T-helper 17 cell (primary cell): ENCODE measurements at places on chromosomes 5 and 9.

DNA sequence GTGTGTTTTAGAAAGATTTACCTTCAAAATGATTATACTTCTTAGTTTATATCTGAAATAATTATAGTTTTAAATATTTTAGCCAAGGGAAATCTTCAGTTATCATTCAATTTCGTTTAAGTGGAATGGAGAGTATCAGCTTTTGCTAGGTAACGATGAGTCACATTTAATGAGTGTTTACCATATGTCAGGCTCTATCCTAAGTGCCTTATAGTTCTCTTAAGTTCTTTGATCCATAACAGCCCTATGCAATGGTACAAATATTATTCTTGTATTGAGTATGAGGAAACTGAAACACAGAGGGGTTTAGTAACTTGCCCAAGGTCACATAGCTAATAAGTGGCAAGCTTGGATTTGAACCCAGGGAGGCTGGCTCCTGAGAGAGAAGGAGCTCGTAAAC lies 37.5 kb upstream of the SHB start:
- no peak for DNase-seq

DNA sequence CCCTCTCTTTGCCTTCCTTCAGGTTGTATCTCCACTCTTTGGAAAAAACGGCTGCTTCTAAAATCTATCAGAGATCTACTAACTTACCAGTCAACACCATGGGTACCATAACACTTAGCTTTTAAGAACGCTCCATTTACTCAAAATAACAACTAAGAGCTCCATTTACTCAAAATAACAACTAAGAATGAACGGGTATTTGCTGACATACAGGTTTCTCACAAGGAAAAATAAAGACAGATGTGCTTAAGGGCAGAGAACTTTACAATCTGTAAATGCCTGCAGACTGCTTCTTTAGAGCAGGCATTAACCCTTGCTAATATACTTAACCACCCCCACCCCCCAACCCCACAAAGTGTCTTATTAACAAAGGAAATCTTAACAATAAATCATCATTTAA lies 2.8 kb downstream of the UBAP2 start:
- DNase-seq: no peak

DNA sequence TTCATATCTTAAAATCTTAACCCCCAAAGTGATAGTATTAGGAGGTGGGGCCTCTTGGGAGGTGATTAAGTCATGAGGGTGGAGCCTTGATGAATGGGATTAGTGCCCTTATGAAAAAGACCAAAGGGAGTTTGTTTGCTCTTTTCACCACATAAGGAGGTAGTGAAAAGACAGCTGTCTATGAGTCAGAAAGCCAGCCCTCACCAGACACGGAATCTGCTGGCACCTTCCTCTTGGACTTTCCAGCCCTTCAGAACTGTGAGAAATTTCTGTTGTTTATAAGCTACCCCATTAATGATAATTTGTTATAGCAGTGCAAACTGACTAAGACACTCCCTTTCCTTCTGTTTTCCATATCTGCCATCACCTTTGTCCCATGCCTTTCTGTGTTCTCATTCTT lies 20.8 kb downstream of the IFNB1 start:
- no peak for DNase-seq

GRCh38 chr5:177304392-177305119 lies 957 bp downstream of the PRELID1 start:
- no peak for DNase-seq

DNA sequence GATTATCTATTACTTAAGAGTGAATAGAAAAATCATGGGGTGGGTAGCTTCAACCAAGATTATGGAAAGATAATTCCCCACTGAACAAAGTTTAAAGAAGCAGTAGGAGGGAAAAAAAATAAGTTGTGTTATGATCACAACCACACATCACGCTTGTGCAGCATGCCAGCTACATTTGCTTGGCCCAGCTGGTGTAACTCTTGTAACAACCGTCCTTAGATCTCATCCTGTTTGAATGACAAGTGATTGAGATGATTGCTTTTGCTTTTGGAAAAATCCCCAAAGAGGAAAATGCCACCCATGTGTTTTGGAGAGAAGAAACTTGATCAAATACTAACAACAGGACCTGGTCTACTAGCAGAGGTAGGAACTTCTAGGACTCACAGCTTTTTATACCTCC lies 107.6 kb upstream of the KIF2A start:
- DNase-seq: no peak

DNA sequence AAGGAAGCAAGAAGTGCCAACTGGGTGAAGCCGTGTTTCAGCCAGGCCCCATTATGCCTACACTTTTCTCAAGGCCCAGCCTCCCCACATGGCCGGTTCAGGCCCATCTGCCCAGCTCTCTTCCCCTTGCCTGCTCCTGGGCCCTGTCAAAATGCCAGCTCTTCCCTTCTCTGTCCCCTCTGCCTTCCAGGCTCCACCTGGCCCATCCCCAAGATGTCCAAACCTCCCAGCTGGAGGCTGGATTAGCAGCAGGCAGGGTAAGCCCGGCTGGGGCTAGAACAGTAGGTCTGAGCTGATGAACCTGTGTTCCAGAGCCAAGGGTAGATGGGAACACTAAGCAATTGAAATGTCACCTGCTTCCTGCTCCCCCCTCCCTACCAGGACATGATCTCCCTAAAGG lies 64.1 kb upstream of the HSPA9 start:
- DNase-seq: no peak

- no peak for DNase-seq
Observed at GRCh38 chr5:78757269-78758053, 108.9 kb upstream of the LHFPL2 start.

DNA sequence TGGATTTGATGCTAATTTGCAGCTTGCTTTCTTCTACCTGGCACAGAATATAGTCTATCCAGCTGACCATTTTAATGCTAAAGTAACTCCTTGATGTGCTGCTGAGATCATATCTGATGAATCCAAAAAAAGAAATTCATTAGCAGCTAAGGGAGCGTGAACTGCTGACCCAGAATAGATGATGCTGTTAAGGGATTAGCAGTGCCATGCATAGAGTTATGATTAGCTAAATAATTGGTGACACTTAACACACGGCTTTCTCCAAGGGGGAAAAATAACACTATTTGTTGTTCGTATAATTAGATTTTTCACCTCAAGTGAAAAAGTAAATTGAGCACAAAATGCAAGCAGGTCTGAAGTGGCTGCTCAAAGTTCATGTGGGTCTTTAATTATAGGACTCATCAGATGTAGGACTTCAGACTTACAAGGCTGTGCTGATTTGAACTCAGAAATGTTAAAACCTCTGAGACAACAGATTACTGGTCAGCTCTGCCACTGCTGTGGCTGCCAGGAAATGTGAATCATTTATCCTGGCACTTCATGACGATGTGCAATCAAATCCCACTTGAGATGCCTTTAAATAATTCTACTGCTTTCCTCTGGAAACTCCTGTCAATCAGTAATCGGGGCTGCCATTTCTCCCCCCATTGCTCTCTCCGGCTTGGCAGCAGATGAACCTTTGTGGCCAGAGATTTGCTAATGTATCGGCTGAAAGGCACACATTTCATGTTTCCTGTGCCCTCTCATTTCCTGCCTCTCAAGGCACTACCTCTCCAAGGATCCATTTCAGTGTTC lies 291.6 kb upstream of the C9orf72 start:
- no peak for DNase-seq

DNA sequence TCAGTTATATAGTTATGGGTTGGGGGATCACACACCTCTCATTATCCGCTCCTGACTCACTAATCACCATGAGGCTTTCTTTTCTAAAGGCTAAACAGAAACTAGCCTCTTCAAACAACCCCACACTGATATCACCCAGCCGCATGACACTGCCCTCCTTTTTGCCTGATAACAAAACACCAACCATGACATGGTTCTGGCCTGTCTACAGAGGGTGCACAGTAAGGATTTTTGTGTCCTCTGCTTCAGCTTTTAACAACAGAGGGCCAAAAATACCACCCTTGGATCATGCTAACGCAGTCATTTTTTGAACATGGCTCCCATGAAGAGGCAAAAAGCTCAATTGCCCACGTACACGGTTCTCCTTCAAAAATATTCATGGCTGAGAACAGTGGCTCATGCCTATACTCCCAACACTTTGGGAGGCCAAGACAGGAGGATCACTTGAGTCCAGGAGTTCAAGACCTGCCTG lies 4.0 kb downstream of the CMBL start:
- DNase-seq: no peak

GRCh38 chr9:25861421-25861820 lies 183.2 kb upstream of the TUSC1 start:
- no peak for DNase-seq

- no peak for DNase-seq
Observed at GRCh38 chr9:33012328-33013069, 11.1 kb upstream of the APTX start.

- DNase-seq: no peak
Observed at GRCh38 chr9:3951161-3951665, 348.7 kb downstream of the GLIS3 start.

- peak; percentile 41 for DNase-seq
Observed at GRCh38 chr9:133403766-133404453, 13.9 kb downstream of the REXO4 start.
